ENCODE measurements at places on chromosomes 2 and 18. TPM values are rescaled to one million over a fixed set of nuclear protein-coding genes. Genes with fewer than 3 reads are reported as not detected.
A peak's percentile ranks its signal among the peaks of the same experiment; 100 is the strongest.

DNA sequence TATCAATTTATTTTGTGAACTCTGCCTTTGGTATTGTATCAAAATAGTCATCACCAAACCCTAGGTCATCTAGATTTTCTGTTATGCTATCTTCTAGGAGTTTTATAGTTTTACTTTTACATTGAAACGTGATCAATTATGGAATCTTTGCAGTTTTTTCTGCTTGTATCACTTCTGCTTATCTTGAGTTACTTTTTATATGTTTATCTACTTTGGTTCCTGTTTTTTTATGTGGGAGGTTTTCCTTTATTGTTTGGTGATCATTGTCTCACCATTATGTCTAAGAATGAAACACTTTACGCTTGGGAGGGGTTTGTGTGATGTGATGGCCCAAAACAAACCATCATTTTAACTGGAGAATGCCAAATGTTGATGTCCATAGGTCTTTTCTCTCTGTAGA, 261.2 kb downstream of the SPAG16 start:
- DNase-seq: no peak

- no peak for DNase-seq
Measured at GRCh38 chr18:3029215-3029952, 16.4 kb upstream of the LPIN2 start.

DNA sequence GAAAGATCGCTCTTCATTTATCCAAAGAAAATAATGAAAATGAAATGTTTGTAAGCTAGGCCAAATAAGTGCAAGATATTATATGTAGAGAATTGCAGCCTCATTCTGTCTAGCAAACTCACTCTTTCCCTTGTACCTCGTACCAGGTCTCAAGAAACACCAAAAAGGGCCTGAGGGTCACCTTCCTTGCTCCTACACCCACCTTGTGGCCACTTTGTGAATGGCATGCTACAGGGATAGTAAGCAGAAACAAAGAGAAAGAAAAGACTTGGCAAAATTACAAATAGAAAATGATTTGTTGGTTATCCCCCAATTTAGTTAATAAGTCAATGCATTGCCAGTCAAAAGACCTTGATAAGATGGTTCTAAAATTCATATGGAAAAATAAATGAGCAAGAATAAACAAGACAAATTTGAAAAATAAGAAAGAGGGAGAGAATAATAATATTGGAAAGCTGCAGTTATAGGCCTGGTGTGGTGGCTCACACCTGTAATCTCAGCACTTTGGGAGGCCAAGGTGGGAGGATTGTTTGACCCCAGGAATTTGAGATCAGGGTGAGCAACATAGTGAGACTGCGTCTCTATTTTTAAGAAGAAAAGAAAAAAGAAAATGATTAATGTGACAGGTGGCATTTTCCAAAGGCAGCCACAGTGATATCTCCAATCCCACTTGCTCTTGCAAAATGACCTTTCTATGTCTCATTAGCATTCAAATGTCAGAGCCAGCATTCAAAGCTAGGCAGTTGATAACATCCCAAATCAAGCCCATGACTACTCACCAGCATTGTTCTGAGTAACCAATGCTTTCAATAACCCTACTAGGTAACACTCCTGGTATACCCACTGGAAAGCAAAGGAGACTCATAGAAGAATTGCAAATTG, 38.8 kb upstream of the BMP10 start:
- peak; percentile 87 for DNase-seq

GRCh38 chr18:13625843-13626543, 100.4 kb downstream of the FAM210A start:
- no peak for DNase-seq

DNA sequence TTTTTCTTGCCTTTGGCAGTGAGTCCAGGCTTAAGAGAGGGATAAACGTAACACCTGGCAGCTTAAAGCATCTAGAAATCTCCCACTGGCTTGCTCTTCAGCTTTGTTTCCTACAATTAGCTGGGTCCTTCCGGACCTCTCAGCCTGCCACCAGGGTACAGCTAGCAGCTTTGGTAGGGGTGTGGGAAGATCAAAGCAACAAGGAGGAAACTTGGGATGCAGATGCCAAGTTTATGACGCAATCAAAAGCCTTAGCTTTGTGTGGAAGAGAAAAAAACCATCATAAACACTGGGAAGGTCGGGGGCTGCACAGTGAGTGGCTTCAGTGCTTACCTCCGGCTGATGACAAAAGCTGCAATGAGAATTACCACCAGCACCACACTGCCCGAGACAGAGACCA, 116.9 kb downstream of the EPHA4 start:
- no peak for DNase-seq

- DNase-seq: no peak
Measured at GRCh38 chr2:42659609-42660008, 91.2 kb downstream of the MTA3 start.

- DNase-seq: no peak
Measured at GRCh38 chr2:98761909-98762308, 31.0 kb upstream of the MGAT4A start.

- DNase-seq: no peak
Measured at GRCh38 chr2:236956641-236957040, 129.0 kb upstream of the COPS8 start.

GRCh38 chr2:160868891-160869290, 291.3 kb upstream of the TANK start:
- no peak for DNase-seq

- peak; percentile 39 for DNase-seq
Measured at GRCh38 chr2:44897406-44897805, 44.1 kb upstream of the SIX3 start.

DNA sequence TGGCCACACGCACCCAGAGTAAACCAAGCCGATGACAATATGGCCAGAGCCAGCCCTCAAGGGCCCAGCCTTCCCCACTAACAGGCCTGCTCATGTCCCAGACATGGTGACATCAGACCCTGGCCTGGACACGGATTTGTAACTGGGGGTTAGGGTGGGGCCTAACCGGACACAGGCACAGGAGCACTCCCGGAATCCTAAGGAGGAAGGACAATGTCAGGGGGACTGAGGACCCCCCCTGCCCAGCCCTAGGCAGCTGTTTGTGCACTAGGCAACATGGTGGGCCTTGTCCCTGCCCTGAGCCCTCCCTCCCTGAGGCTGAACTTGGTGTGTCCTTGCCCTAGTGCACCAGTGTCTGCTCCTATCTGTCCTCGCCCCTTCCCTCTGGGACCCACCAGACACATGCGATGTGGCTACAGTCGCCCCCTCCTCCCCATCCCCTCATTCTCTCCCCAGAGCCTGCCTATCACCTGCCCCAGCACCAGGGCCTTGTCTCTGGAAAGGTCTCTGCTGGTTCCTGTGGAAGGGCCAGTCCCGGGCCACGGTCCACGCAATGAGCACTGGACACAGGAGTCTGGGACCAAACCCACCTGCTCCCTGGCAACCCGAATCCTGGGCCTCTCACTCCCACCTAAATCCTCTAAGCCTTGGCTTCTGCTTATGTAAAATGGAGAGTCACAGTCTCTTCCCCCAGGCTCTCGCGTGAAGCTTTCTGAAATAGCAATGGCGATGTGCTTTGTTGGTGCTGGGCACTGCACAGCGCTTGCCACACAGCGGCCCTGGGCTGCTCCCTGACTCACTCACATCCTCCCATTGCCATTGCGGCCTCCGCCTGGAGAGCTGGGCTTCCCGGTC, 76.5 kb upstream of the RAB6C start:
- DNase-seq: no peak

GRCh38 chr2:219460424-219460926, 25.8 kb downstream of the SPEG start:
- DNase-seq: no peak

- DNase-seq: peak; percentile 68
Measured at GRCh38 chr2:227862227-227862740, 9.1 kb upstream of the DAW1 start.

- DNase-seq: no peak
Measured at GRCh38 chr2:70828914-70829824, 6.4 kb downstream of the CD207 start.

- no peak for DNase-seq
Measured at GRCh38 chr2:120847700-120848321, 112.1 kb downstream of the GLI2 start.

- DNase-seq: peak; percentile 65
Measured at GRCh38 chr18:741931-742512, 29.6 kb upstream of the ENOSF1 start.

GRCh38 chr2:27096748-27097297, 10.3 kb downstream of the KHK start:
- no peak for DNase-seq

DNA sequence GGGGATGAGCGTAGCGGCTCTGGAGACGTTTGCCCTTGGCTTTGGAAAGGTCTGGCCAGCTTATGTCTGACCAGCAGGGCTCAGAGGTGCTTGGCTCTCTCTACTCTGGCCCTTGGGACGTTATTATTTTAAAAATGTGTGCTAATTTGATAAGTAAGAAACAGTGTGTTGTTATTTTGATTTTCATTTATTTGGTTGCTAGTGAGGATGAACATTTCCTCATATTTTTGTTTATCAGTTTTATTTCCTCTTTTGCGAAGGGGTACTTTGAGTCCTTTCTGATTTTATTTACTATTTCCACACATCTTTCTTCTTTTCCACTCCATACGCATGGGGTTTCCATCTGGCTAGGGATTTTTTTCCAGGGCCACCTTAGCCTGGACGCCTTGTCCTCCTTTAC, 11.4 kb downstream of the CXCR4 start:
- no peak for DNase-seq

GRCh38 chr18:26839609-26840008, 25.9 kb downstream of the AQP4 start:
- DNase-seq: no peak

DNA sequence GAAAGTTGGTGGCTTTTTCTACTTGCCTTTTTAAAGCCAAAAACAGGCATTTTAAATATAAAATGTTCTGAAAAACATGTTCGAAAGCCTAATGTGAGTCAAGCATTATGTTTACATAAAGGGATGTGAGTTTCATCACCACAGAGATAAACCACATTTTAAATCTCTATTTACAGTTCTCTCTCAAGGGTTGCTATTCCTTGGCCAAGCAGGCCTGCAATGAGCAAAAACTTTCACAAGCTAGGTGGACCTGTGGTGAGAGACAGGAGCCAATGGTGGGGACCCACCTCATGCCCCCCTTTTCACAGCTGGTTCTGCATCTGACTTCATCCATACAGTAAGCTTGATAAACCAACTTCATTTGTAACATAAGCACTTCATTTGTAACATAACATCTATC, 65.1 kb downstream of the CUL3 start:
- no peak for DNase-seq

DNA sequence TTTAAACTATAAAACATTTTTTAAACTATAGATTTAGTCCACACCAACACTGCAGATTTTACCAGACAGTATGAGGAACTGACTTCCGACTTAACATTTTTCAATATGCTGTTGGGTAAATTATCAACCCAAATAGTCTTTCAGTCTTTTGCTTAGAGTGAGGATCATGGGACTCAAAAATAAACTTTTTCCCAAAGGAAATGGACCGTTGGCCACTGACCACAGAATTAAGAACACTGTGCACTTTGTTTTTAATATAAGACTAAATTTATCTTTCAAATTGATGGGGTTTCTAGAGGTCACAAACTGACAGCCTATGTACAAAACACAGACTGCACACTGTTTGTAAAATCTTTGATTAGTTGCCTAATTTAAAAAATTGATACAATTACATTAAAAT, 44.9 kb downstream of the FIGN start:
- peak; percentile 84 for DNase-seq

DNA sequence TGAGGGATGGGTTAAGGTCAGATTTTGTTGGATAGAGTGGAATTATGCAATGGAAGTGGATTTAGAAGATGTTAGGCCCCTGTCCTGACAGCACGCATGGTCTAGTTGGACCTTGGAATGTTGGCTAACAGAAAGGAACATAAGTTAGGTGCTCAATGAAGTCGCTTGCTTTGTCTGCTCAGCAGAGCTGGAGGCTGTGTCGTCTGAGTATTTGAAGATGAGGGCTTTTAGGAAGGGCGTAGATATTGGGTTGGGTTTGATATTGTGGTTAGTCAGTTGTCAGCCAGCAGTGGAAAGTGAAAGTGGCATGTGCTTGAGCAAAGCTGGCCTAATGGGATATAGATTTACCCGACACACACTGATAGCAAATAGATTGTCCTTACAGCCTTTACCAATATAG, 239.3 kb downstream of the PRKCE start:
- DNase-seq: no peak

The ANKRD30B gene
- 7.3 TPM for total RNA-seq

The PRKAG3 gene
- total RNA-seq: not detected

The ATP8B1 gene
- 0.90 TPM for total RNA-seq

The ITGB6 gene
- total RNA-seq: 0.03 TPM

The RAX gene
- not detected for total RNA-seq

The RIT2 gene
- total RNA-seq: not detected

The DSC3 gene
- total RNA-seq: 0.05 TPM

The PMS1 gene
- 13.6 TPM for total RNA-seq

The IHH gene
- not detected for total RNA-seq

The TPO gene
- total RNA-seq: not detected
